Activated CD4-positive, alpha-beta T cell treated with anti-CD3 and anti-CD28 coated beads for 4 hours (primary cell): ENCODE measurements at places on chromosomes 7 and 10.
A peak's percentile ranks its signal among the peaks of the same experiment; 100 is the strongest.

DNA sequence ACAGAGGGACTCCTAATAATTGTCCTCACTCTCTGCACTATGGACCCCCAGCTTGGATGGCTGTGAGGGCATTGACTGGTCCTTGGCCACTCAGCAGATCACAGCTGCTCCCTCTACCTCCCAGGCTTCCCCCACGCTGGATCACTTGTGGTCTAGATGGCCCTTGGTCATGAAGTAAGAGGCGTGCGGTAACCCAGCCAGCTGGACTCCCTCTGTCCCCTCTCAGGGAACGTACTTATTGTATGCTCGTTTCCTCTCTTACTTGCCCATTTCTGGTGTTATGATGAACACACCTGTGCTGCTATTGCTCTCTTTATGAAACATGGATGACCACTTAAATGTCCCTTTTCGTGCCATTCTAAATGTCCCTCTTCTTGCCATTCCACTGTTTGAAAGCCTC lies 19.3 kb downstream of the ADAMTS14 start:
- no peak for DNase-seq

- no peak for DNase-seq
Observed at GRCh38 chr7:46982928-46983327, 599.0 kb downstream of the TNS3 start.

- no peak for DNase-seq
Observed at GRCh38 chr7:40120020-40120419, 14.4 kb downstream of the MPLKIP start.

- DNase-seq = peak; percentile 40
Observed at GRCh38 chr7:37448011-37448635, 541 bp downstream of the ELMO1 start.

DNA sequence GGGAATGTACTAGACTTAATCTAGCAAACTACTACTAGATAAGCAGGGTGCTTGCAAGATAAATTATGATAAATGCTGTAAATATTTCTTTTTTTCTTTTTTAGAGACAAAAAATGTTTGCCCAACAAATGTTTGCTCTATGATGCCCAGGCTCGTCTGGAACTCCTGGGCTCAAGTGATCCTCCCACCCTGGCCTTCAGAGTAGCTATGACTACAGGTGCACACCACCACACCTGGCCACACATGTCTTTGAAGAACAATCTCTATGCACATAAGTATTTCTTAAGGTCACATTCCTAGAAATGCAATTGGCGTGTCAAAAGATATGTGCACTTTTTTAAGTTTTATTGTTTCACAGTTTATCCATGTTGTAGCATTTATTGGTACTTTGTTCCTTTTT lies 179.6 kb upstream of the FRMD4A start:
- DNase-seq = no peak

DNA sequence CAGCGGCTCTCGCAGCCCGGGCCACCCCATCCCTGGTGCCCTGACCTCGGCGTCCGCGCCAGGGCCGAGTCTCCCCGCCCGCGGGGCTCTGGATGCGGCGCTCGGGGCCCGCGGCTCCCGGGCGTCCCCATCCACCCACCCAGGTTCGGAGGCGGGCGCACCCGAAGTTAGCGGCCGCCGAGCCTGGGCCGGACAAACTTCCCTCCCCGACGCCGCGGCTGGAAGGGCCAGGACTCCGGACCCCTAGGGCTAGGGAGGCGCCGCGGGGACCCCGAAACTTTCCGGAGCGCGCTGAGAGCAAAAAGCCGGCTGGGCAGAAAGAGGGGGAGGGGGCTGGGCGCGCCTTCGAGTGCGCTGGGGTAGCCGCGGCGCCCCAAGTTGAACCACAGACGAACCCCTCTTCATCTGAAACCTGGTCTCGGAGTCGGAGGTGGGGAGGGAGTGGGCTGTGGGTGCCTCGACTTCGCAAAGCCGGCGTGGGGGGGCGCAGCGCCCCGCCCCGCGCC lies 3.7 kb upstream of the ELFN1 start:
- no peak for DNase-seq

- no peak for DNase-seq
Observed at GRCh38 chr7:23467806-23468525, 2.3 kb downstream of the IGF2BP3 start.

DNA sequence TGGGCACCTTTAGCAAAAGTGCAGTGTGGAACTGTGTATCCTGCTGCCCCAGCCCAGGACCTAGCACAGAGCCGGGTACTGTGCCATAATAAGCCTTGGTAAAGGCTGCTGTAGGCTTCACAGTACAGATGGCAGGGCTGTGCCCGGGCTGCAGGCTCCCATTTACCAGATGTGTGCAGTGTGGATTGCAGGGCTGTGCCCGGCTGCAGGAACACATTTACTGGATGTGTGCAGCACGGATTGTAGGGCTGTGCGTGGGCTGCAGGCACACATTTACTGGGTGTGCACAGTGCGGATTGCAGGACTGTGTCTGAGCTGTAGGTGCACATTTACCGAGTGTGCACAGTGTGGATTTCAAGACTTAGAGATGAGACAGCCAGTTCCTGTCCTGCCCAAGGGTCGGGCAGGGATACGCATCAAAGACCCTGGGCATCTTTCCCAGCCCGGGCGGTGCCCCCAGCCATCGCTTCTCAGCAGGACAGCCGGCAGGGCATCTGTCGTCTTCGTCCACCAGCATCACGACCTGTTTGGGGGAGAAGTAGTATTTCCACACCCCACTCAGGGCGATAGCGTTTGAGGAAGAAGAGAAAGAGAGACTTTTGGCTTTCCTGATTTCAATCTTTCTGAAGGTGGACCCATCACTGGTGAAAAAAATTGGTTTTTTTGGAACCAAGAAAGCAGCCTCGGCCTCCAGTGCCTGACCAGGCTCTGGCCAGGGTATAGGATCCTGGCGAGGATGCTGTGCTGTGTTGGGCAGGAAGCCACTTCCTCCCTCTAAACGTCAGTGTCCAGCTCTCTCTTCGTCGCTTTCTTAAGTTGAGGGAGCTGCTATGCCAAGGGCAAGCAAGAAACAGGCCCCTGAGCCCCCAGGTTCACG lies 180.8 kb downstream of the CUX1 start:
- DNase-seq = no peak

DNA sequence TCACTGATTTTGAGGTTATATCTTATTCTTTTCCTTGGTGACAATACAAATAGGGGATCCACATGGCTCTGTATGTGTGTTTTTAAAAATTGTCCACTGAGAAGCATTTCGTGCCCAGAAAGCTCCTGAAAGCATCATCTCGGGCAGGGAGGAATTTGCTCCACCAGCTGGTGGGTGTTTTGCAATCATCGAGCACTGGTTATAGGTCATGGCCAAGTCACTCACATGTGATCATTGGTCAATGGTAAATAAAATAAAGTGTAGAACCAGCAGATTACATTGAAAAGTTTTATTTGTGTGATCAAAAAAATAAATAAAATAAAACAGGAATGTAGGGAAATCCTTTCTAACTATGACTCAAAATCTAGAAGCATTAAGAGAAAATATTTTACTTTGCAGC lies 23.0 kb upstream of the SNX13 start:
- DNase-seq = no peak

DNA sequence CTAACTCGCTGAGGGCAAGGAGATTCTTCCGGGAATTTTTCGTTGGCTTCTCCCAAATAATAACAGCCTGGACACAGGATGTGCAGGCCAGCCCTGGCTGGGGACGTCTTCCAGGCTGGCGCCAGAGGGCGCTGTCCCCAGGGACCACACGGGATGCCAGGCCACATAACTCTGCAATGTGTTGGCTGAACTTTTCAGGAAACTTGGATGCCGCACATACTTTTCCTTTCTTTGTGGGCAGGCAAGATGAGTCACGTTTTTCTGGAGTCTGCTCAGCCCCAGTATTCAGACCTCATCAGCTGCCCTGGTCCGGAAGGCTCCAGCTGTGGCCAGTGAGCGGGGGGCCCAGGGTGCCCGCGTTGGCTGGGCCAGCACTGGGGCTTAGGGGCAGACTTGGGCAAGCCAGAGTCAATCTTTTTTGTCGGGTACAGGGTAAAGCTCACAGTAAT lies 122.7 kb downstream of the PRKAG2 start:
- no peak for DNase-seq

- DNase-seq = no peak
Observed at GRCh38 chr7:67604461-67605386, 608.1 kb downstream of the TYW1 start.

DNA sequence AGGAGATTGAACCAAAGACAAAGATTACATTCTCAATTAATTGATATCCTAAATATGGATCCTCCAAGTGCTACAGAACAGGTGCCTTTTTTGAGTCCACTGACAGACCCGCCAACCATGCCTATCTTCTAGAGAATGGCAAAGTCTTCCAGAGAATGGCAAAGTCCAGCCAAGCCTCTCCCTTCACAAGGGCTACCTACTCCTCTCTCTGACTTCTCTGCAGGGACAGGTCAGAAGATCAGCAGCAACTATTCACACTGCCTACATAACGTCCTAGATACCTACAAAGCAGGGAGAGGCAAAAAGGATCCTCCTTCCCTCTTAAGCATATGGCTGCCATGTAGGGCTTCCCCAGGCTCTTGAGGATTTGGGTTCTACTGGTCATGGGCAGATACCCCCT lies 12.4 kb downstream of the UBE2H start:
- DNase-seq = no peak

- DNase-seq = peak; percentile 16
Observed at GRCh38 chr7:16982640-16983350, 101.0 kb upstream of the AGR3 start.

- no peak for DNase-seq
Observed at GRCh38 chr7:118013252-118014010, 140.2 kb upstream of the CTTNBP2 start.
